ENCODE measurements at places on chromosomes 5 and 9.
A peak's percentile ranks its signal among the peaks of the same experiment; 100 is the strongest.

DNA sequence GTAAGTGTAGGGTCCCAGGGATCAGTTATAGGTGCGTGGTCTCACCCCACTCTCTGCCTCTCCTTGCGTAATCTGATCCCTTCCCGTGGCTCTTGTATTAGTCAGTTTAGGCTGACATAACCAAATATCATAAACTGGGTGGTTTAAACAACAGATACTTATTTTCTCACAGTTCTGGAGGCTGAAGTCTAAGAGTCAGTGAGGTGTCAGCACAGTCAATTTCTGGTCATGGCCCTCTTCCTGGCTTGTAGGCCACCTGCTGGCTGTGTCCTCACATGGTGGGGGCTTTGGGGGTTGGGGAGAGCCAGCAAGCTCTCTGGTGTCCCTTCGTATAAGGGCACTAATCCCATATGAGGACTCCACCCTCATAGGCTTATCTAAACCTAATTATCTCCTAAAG is 32.3 kb downstream of the CARTPT start:
- DNase-seq: no peak

GRCh38 chr5:143340891-143341685 is 62.4 kb downstream of the NR3C1 start:
- no peak for DNase-seq

GRCh38 chr5:53323511-53323910 is 156.9 kb upstream of the FST start:
- no peak for DNase-seq

GRCh38 chr5:149452665-149453617 is 73.8 kb upstream of the IL17B start:
- DNase-seq: no peak

GRCh38 chr5:129770024-129770820 is 22.3 kb downstream of the MINAR2 start:
- DNase-seq: no peak

DNA sequence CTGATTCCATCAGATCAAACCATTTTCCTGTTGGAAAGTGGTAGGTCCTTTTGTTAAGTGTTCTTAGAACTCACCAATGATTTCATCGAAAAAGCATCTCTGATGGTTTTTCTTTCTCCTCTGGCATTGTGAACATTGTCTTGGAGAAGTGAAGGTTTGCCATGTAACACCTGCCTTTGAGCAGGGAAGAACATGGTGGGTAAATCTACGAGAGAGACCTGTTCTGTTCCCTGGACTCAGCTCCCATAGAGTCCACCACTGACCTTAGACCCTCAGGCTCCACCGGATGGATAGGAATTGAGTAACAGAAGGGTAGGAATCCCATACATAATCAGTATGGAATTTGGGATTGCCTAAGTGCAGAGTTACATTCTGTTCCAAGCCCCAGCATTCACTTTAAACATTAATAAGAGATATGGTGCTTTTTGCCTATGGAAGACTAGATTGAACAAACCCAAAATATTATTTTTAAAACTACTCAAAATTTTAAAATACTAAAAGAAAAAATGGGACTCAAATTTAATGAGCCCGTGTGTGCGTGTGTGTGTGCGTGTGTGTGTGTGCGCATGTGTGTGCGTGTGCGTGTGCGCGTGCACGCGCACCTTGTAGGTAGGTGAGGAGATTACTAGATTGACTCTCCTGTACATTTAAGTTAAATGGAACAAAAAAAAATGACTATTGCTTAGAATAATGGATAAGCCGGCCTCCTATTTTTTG is 92.0 kb downstream of the C9orf152 start:
- no peak for DNase-seq

GRCh38 chr5:135916638-135917263 is 21.1 kb upstream of the IL9 start:
- peak; percentile 3 for DNase-seq

- DNase-seq: no peak
Measured at GRCh38 chr9:94804316-94804715, 77.8 kb downstream of the AOPEP start.
